ENCODE measurements at places on chromosomes 12 and 14. TPM values are rescaled to one million over a fixed set of nuclear protein-coding genes. Genes with fewer than 3 reads are reported as not detected.

The RNF31 gene
- polyA plus RNA-seq, result 57.5 TPM

The FGF6 gene
- polyA plus RNA-seq, result not detected

The MIPOL1 gene
- polyA plus RNA-seq, result 12.7 TPM

The AMN gene
- 23.0 TPM for polyA plus RNA-seq

- peak; percentile 70 for DNase-seq
These were observed 54.3 kb downstream of the GALNT9 start for GRCh38 chr12:132275110-132275531.

GRCh38 chr14:34571771-34572170 is 32.3 kb upstream of the EAPP start:
- no peak for DNase-seq

GRCh38 chr12:77974645-77975044 is 144.0 kb downstream of the NAV3 start:
- DNase-seq, result no peak

DNA sequence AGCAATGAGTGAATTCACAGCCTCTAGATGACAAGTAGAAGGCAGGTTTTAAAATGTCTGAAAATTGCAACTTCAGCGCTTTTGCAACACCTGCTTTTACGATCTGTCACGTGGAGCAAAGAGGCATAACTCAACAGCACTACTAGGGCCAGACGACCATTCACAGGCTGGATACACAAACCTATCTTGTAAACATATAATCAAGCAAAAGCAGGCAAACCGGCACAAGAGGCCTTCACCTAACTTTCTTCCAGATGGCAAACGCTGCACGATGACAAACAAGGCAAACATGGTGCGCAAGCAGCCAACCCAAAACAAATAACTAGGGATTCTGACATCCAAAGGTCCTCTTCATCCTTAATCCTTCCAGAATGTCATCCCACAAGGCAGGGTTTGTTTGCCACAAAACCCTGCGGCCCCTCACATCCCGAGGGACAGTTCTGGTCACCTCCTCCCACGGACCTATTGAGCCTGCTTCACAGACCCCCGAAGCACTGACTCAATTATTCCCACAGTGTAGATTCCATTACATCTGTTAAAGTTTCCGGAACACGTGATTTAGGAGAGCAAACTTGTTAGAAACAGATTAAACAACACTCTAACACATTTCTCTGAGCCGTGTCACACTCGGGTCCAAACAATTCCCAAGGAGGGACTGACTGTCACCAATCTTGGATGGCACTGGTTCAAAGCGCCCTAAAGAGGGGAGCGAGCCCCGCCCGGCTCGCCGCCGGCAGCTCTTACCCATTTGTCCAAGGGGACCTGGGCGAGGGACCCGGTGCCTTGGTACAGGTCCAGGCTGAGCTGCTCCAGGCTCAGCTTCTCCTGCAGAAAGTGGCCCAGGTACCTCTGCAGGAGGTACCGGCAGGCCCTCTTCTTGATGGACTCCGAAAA is 823 bp downstream of the ATG2B start:
- DNase-seq, result peak; percentile 21

- no peak for DNase-seq
These were observed 209.7 kb downstream of the SLC41A2 start for GRCh38 chr12:104748356-104748755.

GRCh38 chr14:91029456-91030217 is 30.8 kb downstream of the RPS6KA5 start:
- no peak for DNase-seq

- DNase-seq, result no peak
These were observed 43.1 kb upstream of the GPHB5 start for GRCh38 chr14:63361790-63362189.

DNA sequence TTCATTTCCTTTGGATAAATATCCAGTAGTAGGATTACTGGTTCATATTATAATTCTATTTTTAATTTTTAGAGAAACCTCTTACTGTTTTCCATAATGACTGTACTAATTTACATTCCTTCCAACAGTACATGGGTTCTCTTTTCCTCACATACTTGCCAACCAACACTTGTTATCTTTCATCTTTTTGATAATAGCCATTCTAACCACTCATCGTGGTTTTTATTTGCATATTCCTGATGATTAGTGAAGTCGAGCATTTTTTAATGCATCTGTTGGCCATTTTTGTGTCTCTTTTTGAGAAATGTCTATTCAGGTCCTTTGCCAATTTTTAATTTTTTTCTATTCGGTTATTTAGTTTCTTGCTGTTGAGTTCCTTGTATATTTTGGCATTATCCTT is 457.7 kb upstream of the PDE3A start:
- DNase-seq, result no peak
